ENCODE measurements at places on chromosomes 2 and 18. TPM values are rescaled to one million over a fixed set of nuclear protein-coding genes. Genes with fewer than 3 reads are reported as not detected.

YES1 gene
- 48.7 TPM for total RNA-seq

REG1B gene
- total RNA-seq: not detected

IL36RN gene
- total RNA-seq: not detected

VWA3B gene
- total RNA-seq: 0.98 TPM

NBEAL1 gene
- total RNA-seq: 40.1 TPM

RNF181 gene
- 38.8 TPM for total RNA-seq

FBXO48 gene
- total RNA-seq: 0.49 TPM

MOGAT1 gene
- total RNA-seq: not detected

NGEF gene
- 33.4 TPM for total RNA-seq

RTP5 gene
- total RNA-seq: 5.2 TPM

CYRIA gene
- total RNA-seq: 189 TPM

RAB6D gene
- 0.98 TPM for total RNA-seq

UGT1A4 gene
- not detected for total RNA-seq

AOX1 gene
- 1.7 TPM for total RNA-seq

GAL3ST2 gene
- total RNA-seq: 0.74 TPM

AQP12A gene
- total RNA-seq: not detected

CACNB4 gene
- total RNA-seq: 39.1 TPM

RBM45 gene
- total RNA-seq: 13.5 TPM

DQX1 gene
- total RNA-seq: 0.98 TPM

RAD51AP2 gene
- total RNA-seq: 0.25 TPM

SPTBN1 gene
- total RNA-seq: 361 TPM

C18orf63 gene
- not detected for total RNA-seq

FAM110C gene
- 7.4 TPM for total RNA-seq

ALLC gene
- total RNA-seq: not detected

IL36G gene
- not detected for total RNA-seq

RAB17 gene
- total RNA-seq: not detected

SOCS6 gene
- total RNA-seq: 28.0 TPM

NYAP2 gene
- 12.5 TPM for total RNA-seq

PID1 gene
- 32.0 TPM for total RNA-seq

SERPINB11 gene
- total RNA-seq: not detected

APOB gene
- 0.25 TPM for total RNA-seq

GPBAR1 gene
- total RNA-seq: 0.25 TPM

MYL1 gene
- total RNA-seq: not detected

SERPINB4 gene
- total RNA-seq: not detected

CNPPD1 gene
- 26.8 TPM for total RNA-seq

NRP2 gene
- total RNA-seq: 22.6 TPM

HOXD13 gene
- total RNA-seq: not detected

UPP2 gene
- total RNA-seq: 2.2 TPM

EGR4 gene
- not detected for total RNA-seq

LYG2 gene
- not detected for total RNA-seq

METTL21A gene
- total RNA-seq: 11.1 TPM

TDRD15 gene
- not detected for total RNA-seq

CRYBA2 gene
- total RNA-seq: not detected

CAPN13 gene
- 0.25 TPM for total RNA-seq

IL36B gene
- not detected for total RNA-seq

KIF5C gene
- total RNA-seq: 366 TPM

CYP27C1 gene
- 3.4 TPM for total RNA-seq

MTIF2 gene
- total RNA-seq: 17.2 TPM

Data from temporal lobe (tissue), 4 donors.